Hematopoietic multipotent progenitor cell treated with erythropoietin and hydrocortisone succinate and interleukin-3 and kit ligand, for 15 days (in vitro differentiated cells): ENCODE measurements at places on chromosomes 11 and 22.
A peak's percentile ranks its signal among the peaks of the same experiment; 100 is the strongest.

DNA sequence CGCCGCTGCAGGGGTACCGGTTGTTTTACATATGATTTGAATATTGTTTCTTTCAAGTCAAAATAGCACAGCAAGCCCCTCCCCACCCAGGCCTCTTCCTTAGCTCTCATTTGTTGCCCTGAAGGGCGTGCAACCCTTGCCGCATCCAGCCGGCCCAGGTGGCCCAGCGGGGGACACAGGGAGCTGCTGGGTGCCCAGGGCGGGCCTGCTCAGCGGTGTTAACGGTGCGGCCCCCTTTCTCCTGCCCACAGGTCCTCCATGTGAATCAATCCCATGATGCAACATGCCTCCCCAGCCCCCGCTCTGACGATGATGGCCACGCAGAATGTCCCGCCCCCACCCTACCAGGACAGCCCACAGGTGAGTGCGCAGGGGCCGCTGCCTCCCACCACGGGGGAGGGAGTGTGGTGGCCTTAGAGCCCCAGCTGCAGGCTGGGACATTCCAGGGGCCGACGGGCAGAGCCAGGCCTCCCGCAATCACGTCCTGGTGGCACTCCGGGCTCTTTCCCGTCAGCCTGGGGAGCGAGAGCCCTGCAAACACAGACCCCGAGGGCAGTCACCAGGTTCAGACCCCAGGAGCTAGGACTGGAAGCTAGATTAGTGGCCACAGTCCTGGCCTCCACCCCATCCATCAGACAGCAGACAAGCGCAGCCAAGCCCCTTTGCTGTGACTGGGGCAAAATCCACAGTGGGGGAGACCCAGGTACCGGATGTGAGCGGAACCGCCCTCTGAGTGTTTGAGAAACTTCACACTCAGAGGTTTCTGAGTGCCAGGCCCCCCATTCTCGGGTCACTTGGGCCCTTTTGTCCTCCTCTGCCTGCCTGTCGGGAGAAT, 144.8 kb downstream of the FEZ1 start:
- DNase-seq: no peak

GRCh38 chr11:6755953-6756347, 15.8 kb downstream of the OR2AG2 start:
- no peak for DNase-seq

DNA sequence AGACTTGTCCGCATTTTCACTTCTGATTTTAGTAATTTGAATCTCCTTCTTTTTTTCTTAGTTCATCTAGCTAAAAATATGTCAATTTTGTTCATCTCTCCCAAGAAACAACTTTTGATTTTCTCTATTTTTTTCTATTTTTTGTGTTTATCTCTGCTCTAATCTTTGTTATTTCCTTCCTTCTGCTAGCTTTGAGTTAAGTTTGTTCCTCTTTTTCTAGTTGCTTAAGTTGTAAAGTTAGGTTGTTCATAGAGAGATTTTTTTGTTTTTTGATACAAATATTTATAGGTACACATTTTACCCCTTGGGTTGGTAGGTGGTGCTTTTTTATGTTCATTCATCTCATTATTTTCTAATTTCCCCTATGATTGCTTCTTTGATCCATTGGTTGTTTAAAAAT, 22.1 kb upstream of the XKR3 start:
- DNase-seq: no peak

DNA sequence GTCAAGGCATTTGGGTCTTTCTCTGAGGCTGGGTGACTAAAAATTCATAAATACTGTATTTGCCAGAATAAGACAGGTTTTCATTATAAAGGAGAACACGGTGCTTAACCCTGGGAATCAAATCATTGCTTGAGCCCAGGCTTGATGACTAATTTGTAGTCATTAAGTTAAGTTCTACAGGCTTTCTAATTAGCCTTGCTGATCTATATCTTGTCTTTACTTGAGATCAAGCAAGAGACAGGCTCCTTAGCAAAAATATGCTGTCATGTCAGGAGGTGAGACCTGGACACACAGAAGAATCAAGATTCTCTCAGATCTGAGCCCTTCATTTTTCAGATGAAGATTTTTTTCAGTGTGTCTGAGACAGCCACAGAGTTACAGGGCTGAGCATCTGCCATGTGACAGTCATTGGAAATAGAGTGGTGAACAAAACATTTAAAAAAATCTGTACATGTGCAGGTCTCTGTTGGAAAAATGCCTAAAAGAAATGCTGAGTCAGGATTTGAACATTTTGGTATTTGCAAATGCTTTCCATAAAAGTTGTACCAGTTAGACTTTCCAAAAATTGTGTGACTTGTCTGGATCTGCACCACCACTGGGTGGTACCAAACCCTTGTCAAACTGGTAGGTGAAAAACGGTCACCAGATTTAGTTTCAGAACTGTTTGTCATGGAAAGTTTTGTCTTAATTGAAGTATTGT, 14.6 kb downstream of the ACAT1 start:
- DNase-seq: no peak

DNA sequence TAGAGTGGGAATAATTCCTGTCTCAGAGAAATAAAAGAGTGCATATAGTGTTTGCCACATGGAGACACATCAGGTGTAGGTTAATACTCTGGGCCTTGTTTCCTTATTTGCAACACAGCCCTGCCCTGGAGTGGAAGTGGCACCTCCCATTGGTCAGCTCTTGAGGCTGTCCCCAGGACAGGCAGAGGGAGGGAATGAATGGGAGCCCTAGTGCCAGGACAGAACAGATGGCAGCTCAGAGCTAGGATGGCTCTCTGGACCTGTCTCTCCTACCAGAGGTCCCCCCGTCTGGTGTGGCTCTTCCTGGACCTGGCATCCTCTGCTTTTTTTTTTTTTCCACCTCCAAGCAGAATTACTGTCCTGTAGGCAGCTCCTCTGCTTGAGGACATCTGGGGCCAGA, 35.6 kb downstream of the LIMK2 start:
- DNase-seq: no peak

- peak; percentile 87 for DNase-seq
These were observed 4.1 kb upstream of the PLAAT2 start for GRCh38 chr11:63567044-63567840.

DNA sequence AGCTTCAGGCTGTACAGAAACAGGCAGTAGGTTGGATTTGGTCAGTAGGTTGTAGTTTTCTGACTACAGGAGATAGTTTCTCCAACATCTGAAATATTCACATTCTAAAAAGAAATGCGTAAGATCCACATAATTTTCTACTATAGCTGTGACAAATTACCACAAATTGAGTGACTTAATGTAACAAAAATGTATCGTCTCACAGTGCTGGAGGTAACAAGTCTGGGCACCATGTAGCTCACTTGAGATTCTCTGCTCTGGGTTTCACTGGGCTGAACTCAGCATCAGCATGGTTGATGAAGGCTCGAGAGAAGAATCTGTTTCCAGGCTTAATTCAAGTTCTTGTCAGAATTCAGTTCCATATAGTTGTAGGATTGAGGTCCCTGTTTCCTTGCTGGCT, 350.9 kb upstream of the CCDC179 start:
- DNase-seq: no peak

DNA sequence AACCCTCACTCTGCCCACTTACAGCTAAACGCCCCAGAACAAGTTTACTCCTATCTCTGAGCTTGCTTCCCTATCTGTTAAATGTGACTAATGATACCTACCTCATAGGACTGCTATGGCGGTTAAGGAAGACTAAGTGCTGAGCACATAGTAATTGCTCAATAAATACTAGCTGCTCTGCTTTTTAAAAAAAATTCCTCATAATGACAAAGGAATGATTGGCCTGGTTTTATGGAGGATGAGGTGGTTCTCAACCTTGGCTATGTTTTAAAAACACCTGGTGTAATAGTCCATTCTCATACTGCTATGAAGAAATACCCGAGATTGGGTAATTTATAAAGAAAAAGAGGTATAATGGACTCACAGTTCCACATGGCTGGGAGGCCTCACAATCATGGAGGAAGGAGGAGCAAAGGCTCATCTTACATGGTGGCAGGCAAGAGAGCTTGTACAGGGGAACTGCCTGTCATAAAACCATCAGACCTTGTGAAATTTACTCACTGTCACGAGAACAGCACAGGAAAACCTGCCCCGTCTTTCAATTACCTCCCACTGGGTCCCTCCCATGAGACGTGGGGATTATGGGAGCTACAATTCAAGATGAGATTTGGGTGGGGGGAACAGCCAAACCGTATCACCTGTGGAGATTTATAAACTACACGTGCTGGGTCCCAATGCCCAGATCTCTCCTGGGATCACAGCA, 127.2 kb upstream of the SYT13 start:
- DNase-seq: no peak

GRCh38 chr11:39641751-39642150, 1817.7 kb downstream of the LRRC4C start:
- no peak for DNase-seq

GRCh38 chr22:46087816-46088277, 62.5 kb upstream of the PPARA start:
- peak; percentile 25 for DNase-seq

GRCh38 chr11:75677275-75677674, 8.4 kb upstream of the MAP6 start:
- DNase-seq: no peak

- no peak for DNase-seq
These were observed 246.8 kb downstream of the BUD13 start for GRCh38 chr11:116525961-116526495.

DNA sequence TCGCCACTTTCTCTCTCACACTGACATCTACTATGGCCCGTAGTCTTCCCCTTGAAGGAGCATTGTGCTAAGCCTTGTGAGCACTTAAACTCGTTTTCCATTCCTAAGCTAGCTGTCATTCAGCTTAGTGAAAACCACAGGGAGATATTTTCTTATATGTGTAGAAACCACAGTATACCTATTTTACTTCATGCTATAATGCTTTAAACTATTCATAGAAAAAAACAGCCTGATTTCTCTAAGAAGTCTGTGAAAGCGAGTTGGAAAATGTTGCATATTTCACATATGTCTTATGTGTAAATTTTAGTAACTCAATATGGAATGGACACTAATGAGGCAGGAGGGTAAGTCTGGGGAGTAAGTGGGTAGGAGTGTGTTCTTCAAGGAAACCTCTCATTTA, 194.3 kb upstream of the CTSC start:
- DNase-seq: no peak

GRCh38 chr11:113281052-113281725, 33.2 kb upstream of the TTC12 start:
- DNase-seq: no peak

GRCh38 chr11:111352231-111352746, 26.8 kb downstream of the POU2AF1 start:
- no peak for DNase-seq

- no peak for DNase-seq
These were observed 27.8 kb upstream of the GRAMD4 start for GRCh38 chr22:46592390-46592872.

- no peak for DNase-seq
These were observed 742.4 kb downstream of the NTM start for GRCh38 chr11:132112846-132113245.

DNA sequence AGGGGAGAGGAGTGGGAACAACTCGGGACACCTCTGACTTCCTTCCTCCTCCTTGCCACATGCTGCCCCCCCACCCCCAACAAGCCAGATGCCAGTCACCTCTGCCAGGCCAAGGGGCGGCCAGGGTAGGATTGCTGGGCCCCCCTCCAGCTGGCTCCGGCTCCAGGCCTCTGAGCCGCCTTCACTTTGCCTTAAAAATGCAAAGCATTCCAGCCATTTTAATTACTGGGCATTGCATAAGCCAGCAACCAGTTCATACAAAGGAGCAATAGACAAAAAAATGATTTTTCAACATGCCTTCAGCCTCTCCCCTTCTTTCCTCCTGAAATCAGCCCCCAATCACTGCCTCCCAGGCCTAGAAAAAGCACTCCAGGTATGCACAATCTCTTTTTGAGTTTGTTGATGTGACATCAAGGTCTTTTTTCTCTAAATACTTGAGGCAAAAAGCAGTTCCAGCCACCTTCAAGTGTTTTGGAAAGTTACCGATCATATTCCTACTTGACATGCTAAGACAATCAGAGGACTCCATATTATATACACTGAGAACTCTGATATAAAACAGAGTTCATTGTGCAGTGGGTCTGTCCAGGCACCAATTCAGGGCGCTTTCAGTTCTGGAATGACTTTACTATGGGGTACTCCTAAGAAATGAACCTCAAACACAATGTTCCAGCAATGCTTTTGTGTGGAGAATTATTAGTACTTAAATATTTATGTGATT, 12.4 kb upstream of the TIMP3 start:
- DNase-seq: no peak

- no peak for DNase-seq
These were observed 13.8 kb downstream of the JAML start for GRCh38 chr11:118211006-118211405.

- no peak for DNase-seq
These were observed 67.4 kb upstream of the PRDM11 start for GRCh38 chr11:45079075-45079444.

- DNase-seq: no peak
These were observed 80.0 kb upstream of the TIMP3 start for GRCh38 chr22:32721328-32722180.

DNA sequence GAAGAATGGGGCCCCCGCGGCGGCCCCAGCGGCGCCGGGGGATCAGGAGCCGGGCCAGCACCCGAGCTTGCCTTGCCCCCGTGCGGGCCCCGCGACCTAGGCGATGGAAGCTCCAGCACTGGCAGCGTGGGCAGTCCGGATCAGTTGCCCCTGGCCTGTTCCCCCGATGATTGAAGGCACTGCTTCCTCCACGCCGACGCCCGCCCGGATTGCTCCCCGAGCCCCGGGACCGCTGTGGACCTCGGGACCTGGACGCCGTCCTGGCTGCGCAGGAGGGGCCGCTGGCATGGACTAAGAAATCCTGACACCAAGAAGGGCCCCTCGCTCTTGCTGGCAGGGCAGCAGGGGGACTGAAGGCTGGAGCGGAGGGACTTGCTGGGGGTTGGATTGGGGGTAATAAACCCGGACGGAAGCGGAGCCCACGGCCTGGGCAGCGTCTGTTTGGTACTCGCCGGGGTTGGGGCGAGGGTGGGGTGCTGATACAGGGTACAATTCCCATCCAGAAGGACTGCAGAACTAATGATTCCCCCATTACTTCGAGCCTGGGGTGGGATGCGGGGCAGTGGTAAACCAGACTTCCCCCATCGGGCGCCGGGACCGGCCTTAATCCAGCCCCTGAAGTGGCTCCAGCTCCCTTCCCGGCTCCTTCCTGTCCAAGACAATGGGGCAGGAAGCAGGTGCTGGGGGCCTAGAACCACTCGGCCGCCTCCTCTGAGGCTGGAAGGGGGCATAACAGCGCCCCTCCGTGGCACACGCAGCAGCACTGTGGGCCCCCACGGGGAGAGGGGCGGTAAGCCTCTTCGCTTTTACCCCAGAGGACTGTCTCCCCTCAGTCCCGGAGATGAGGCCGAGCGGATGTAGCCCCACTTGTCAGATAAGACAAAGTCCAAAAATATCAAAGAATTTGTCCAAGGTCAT, 1.0 kb downstream of the CCDC85B start:
- no peak for DNase-seq

- no peak for DNase-seq
These were observed 19.7 kb upstream of the ALG8 start for GRCh38 chr11:78158987-78159652.

DNA sequence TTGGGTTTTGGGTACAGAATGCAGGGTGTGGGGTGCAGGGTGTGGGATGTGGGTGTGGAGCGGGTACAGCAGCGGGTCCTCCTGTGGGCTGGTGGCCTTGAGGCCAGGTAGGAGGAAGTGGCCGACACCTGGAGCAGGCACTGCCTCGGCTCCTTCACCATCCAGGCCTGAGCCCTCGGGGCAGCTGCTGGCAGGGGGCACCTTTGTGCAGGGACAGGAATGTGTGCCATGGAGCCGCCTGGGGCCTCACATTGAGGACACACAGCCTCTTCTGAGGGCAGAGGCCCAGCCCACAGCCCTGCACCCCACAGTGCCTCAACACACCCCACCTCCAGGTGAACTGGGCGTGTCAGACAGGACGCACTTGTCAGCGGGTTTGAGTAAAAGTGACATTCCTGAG, 984.0 kb downstream of the BRD1 start:
- no peak for DNase-seq

GRCh38 chr11:123145220-123145619, 49.8 kb downstream of the CLMP start:
- no peak for DNase-seq
